Activated T-helper 9 cell treated with anti-CD3 and anti-CD28 coated beads, Interleukin-2, amount 50 U/mL, for 16 hours (primary cell): ENCODE measurements at places on chromosomes 7 and 10.

- DNase-seq: no peak
Measured at GRCh38 chr7:110573862-110574528, 516.9 kb upstream of the LRRN3 start.

- DNase-seq: no peak
Measured at GRCh38 chr7:120856198-120856597, 1.7 kb downstream of the TSPAN12 start.

GRCh38 chr10:58220769-58221451 is 46.8 kb downstream of the IPMK start:
- DNase-seq: no peak

GRCh38 chr7:31569528-31569927 is 55.6 kb downstream of the ITPRID1 start:
- no peak for DNase-seq

GRCh38 chr10:87506956-87507355 is 2.3 kb downstream of the MINPP1 start:
- DNase-seq: no peak

DNA sequence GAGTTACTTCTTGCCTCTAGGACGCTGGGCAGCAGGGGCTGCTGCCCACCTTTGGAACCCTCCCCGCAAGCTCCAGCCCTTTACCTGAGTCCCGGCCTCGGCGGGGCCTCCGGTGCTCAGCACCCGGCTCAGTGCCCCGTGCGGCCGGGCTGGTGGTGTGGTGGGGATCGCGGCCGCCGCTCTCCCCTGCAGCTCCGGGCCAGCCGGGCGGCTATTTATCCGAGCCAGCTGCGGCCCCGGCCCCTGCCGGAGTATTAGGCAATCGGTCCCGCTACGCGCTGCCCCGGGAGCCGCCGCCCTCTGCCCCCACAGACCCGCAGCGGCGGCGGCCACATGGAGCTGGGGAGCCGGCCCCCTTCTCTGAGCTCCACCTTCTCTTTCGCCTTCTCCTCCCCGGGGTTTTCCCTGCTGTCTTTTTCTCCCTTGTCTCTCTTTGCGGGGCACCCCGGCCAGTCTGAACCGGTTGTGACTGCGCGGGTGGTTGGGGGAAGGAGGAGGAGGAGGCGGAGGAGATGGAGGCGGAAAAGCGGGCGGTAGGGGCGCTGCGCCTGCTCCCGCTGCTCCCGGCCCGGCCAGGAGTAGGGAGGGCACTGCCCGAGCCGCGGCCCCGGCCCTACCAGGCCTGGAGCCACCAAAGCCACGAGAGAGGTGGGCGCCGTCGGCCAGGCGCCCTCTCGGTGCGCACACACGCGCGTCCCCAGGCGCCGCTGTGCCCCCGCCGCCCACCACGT is at the start of gene SLC16A9:
Gene SLC16A9 (minus strand): TSS at position 456 of the 731 bp plus-strand sequence. CDS start 25,559 bp downstream, outside the sequence.
- peak; percentile 8 for DNase-seq

GRCh38 chr7:38936641-38937040 is 27.6 kb upstream of the VPS41 start:
- no peak for DNase-seq

- no peak for DNase-seq
Measured at GRCh38 chr10:43105956-43106229, 29.0 kb downstream of the RET start.

- no peak for DNase-seq
Measured at GRCh38 chr7:97018126-97018601, 6.5 kb downstream of the DLX5 start.

- no peak for DNase-seq
Measured at GRCh38 chr7:123131140-123131539, 68.6 kb downstream of the SLC13A1 start.
